Endothelial cell of coronary artery (primary cell): ENCODE measurements at places on chromosomes 4 and X. TPM values are rescaled to one million over a fixed set of nuclear protein-coding genes. Genes with fewer than 3 reads are reported as not detected.

The VCX3B gene
- total RNA-seq, result not detected in 2 replicates

The EDA gene
- 0.81 and 2.4 TPM in 2 replicates for total RNA-seq

The GAGE13 gene
- total RNA-seq, result not detected in 2 replicates

The PLAC1 gene
- 0.19 TPM in 1 of 2 replicates, not detected in the other for total RNA-seq

The POLN gene
- 3.1 and 5.9 TPM in 2 replicates for total RNA-seq

The FABP2 gene
- not detected in 2 replicates for total RNA-seq

The AMTN gene
- 0.09 TPM in 1 of 2 replicates, not detected in the other for total RNA-seq

The PLS3 gene
- total RNA-seq, result 542 and 573 TPM in 2 replicates

The SH3BP2 gene
- 25.9 and 32.8 TPM in 2 replicates for total RNA-seq

The GRSF1 gene
- total RNA-seq, result 89.1 and 93.0 TPM in 2 replicates

The TSPAN7 gene
- 1.5 and 3.7 TPM in 2 replicates for total RNA-seq

The MAGEA9B gene
- total RNA-seq, result not detected in 2 replicates

The MAP7D3 gene
- total RNA-seq, result 14.2 and 17.1 TPM in 2 replicates

The CLDN24 gene
- total RNA-seq, result not detected in 2 replicates

The VSIG1 gene
- total RNA-seq, result 0.19 and 0.72 TPM in 2 replicates

The NOP14 gene
- 29.4 and 35.5 TPM in 2 replicates for total RNA-seq

The AREG gene
- total RNA-seq, result 0.09 and 0.75 TPM in 2 replicates

The IL2RG gene
- total RNA-seq, result not detected in 2 replicates

The TNIP3 gene
- total RNA-seq, result 0.36 and 0.94 TPM in 2 replicates

The C4orf50 gene
- total RNA-seq, result not detected in 2 replicates

The ENPP6 gene
- not detected in 2 replicates for total RNA-seq

The ALAS2 gene
- not detected in 2 replicates for total RNA-seq

The PRDM8 gene
- total RNA-seq, result 0.19 and 0.81 TPM in 2 replicates

The CABS1 gene
- not detected in 2 replicates for total RNA-seq

The SLBP gene
- 50.0 and 56.0 TPM in 2 replicates for total RNA-seq

The TMEM156 gene
- total RNA-seq, result 2.2 and 14.4 TPM in 2 replicates
